ENCODE measurements at places on chromosomes 16 and 17.

DNA sequence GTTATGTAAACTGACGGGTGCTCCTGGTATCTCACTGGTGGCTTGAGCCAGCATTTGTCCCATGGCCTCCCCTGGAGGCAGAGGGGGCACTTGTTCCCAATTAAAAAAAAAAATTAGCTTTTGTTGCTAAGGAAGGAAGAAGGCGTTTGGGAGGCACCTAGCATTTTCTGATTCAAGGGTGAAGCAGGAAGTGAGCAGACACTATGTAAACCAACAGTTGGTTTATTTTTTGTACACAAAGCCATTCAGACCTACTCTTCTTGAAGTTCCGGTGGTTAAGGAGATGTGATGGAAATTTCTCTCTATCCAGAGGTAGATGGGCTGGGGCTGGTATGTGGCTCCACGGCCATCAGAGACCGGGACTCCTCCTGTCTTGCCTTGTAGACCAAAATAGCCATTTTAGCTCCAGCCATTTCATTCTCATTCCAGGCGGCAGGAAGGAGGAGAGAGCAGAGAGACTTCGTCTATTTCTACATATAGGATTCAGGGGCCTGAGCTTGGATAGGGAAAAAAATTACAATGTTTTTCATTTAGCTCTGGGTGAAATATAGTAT lies 103.0 kb downstream of the SNX29 start:
- DNase-seq = no peak

GRCh38 chr16:57576429-57576870 lies 34.0 kb downstream of the ADGRG5 start:
- DNase-seq = peak; percentile 88

- DNase-seq = no peak
Measured at GRCh38 chr16:7744546-7745264, 412.1 kb downstream of the RBFOX1 start.

DNA sequence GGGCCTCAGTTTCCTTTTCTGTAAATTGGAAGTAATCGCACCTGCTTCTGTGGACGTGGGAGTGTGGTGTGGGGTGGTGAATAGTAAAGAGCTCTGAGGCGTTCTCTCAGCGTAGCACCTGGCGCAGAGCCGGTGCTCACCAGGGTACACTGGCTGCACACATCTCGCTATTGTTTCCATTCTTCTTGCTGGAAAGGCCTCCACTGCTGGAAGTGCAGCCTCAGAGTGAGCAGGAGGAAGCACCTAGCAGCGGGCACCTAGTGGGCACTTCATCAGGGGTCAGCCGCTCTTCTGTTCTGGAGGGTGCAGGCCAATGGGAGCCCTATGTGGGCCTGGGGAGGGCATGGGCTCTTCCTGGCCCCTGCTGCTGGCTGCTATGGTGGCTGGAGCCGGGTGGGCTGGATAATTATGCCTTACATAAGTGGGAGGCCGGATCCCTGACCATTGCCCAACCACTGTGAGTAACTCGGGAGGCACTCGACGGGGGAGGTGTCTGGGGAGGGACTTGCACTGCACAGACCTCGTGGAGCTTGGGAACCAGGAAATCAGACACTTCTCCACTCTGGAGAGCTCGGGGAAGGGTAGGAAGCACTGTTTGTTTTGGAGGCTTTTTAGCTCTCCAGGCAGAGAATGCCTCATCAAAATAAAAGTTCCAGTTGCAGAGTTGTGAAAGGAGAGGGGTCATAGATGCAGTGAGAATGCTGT lies 1.7 kb downstream of the MAP2K3 start:
- peak; percentile 54 for DNase-seq

- peak; percentile 79 for DNase-seq
Measured at GRCh38 chr17:19507775-19508576, 25.7 kb upstream of the SLC47A1 start.

DNA sequence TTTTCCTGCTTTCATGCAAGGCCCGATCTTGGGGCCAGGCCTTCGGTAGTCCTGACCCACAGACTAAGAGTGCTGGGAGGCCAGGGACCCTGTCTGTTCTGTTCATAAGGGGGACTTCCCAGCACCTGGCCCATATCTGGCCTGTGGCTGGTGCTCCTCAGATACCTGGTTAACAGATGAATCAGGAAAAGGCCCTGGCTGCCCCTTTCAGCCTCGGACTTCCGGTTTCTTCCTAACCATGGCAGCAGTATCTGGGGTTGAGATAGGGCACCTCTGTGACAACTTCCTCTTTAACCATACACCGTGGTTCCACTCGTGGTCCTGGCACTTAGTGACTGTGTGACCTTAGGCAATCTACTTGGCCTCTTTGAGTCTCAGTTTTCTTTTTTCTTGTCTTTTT lies 18.4 kb downstream of the PLCG2 start:
- DNase-seq = no peak

DNA sequence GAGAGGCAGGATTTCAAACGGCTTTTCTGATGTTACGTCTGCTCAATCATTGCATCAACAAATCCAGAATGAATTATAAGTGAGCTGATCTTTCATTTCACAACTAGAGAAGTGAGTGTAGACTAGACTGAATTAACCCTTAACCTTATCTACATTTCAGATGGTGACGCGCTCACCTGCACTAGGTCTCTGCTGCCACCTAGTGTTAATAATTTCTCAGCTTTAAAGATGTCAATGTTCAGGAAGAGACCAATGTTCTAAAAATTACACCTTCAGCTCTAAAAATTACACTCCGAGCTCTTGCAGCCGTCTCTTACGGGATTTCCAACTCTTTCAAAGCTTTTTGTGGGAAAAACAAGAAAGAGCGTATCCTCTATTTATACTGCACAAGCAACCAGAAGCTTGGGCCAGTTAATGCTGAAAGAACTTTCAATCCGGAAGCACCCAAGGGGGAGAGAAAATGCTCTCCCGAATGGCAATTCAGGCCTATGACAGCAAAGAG lies 88.2 kb upstream of the FA2H start:
- peak; percentile 14 for DNase-seq

DNA sequence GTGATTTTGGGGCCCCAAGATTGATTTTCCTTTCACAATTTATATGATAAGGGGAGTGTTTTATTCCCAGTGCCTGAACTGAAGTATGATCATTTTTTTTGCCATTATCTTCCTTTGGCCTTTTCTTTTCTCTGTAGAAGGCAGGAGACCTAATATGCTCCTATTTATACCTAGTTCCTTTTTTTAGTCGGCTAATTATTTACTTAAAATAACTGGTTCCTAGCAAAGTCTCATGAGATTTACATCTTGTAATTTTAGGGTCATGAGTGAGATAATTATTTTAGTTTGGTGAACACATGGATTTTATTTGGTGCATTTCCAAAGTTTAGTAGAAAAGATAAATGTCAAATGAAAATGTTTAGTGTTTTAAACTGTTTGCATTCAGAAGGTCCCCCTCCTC lies 24.8 kb downstream of the SEC14L1 start:
- DNase-seq = no peak

DNA sequence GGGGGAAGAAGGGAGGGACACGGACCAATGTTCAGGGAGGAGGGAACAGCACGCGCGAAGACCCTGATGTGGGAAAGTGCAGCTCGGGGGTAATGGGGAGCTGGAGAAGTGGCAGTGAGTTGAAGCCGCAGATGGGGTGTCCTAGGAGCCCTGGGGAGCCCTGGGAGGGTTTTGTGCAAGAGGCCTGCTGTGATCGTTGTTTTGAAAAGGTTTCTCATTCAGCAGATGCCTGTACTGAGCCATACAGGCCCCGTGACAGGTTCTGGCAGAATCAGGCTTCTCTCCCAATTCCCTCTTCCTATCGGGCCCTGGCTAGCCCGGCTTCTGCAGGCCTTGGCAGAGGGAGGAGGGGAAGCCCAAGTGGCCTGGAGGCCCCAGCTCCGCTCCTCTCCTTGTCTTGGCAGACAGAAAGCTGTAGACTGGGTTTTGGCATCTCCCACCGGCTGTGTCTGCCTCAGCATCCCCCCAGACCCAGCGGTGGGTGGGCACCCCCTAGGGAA lies 38.4 kb upstream of the EMP2 start:
- DNase-seq = no peak

- no peak for DNase-seq
Measured at GRCh38 chr16:31496670-31497069, 11.5 kb downstream of the RUSF1 start.

- DNase-seq = no peak
Measured at GRCh38 chr17:76415786-76416185, 31.4 kb downstream of the SPHK1 start.

DNA sequence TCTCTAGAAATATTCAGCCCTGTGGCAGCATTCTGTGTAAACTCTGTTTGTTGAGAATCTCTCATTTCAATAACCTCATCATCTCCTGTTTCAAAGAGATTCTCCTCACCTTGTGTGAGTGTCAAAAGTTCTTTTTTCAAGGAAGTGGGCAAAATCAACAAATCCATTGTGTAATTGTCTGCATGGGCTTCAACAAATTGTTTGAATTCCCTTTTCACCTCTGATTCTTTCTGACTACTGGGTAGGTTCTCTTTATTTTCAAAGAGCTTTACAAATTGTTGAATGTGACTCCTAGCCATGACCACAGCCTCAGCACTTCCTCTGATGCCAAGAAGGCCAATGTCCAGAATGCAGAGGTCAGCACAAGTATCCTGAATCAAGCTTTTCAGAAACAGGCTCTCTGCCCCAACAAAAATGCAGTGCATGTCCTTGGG lies 48.0 kb downstream of the N4BP1 start:
- DNase-seq = no peak

DNA sequence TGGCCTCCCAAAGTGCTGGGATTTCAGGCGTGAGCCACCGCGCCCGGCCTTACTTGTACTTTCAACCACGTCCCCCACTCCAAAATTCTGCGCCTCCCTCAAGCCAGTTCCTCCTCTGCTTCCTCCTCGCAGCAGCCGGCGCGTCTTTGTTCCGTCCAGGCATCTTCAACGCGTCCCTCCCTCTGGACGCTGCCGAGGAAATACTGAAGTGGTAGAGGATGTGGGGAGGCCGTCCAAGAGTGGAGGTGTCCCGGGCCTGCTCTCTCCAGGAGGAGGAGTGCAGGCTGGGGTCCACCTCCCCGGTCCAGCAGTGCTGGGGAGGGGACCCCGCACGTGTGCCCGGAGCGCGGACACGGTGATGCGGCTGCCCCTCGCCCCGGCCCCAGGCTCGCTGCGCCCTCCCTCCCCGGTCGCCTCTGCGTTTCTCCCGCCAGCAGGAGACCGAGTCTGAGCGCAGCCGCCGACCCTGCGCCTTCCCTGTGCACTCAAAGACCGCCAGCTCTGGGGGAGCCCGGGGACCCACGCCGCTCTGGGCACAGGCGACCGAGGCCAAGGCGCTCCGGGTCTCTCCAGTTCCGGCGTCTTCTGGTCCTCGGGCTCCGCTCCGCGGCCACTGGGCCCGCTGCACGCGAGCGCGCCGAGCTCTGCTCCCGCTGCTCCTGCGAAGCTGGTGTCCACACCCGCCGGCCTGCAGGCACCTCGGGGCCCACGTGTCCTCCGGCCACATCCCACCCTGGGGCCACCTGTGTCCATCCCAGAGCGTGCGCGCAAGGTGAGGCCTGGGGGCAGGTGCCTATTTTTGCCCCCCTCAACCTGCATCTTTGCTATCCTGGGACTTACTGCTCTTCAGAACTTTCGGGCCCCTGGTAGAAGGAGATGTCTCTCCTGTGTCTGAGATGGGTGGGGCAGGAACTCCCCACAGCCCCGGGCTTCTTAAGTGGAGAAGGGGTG lies 31.7 kb downstream of the OSBPL7 start:
- peak; percentile 78 for DNase-seq

GRCh38 chr17:72354071-72354470 lies 233.3 kb downstream of the SOX9 start:
- no peak for DNase-seq

DNA sequence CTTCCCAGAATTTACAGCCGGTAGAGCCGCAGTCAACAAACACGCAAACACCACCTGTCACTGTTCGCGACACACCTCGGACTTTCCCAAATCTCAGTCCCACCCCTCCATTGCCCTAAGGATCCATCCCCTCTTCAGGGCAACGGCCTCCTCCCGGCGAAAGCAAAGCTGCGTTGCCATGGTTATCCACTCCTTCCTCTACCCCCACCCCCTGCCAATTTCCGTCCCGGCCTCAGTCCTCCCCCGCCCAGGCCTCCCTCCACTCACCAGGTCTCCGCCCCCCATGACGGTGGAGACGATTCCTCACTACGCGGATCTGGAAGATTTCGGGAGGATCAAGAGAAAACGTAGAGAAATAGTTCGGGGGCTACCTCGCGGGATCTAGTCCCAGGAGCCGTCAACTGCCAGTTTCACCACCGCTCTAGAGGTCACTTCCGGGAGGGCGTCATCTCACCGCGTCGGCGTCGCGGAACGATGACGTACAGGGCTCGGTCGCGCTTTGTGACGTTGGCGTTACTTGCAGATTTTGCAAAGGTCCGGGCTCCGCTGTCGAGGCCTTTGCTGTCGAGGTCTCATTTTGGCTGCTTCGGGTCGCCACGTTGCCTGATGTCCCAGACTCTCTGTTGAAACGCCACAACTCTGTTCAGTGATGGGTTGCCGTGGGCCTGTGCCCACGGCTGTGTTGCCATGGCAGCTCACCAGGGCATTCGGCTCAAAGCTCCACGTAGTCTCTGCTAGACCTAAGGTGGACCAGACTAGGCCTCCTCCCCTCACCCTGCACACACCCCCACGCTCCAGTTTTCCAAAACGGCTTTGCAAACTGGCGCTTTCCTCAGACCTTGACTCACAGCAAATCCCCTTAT lies at the start of gene CWC25:
CWC25 (minus strand) TSS at position 423 of the 863 bp plus-strand sequence; CDS start at position 285, 138 bp downstream.
- peak; percentile 93 for DNase-seq

- peak; percentile 65 for DNase-seq
Measured at GRCh38 chr16:75099738-75100602, 16.6 kb downstream of the LDHD start.

DNA sequence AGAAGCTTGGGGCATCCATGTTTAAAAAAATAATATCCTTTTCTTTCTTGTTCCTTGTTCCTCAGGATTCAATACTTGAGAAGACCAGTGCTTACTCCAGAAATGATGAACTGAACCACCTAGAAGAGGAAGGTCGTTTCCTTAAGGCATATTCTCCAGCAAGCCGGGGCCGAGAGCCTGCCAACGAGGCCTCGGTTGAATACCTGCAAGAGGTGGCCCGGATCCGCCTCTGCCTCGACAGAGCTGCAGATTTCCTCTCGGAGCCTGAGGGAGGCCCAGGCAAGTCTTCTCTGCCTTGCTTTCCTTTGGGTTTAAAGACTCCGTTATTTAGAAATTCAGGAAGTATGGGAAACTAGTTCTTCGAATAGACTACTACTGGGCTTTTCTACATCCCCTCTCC lies 42.5 kb upstream of the ENDOV start:
- no peak for DNase-seq

DNA sequence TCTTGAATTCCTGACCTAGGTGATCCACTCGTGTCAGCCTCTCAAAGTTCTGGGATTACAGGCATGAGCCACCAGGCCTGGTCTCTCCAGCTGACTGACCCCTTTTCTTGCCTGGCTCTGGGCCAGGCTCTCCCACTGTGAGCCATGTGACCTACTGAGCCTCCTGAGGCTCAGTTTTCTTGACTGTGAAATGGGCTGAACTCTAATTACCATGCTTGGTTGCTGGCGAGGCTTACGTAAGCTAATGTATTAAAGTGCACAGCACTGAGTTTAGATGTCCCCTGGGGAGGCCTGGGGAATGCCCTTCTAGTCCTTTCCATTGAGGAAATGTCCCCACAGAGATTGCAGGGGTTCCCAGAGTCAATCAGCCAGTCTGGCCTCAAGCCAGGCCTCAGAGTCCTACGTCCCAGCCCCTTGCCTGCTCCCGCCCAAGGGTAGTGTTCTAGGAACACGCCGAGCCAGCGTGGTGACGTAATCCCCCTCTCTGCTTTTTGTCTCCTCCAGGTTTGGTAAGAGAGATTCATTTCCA lies 45.8 kb upstream of the LGALS9 start:
- no peak for DNase-seq
